ENCODE measurements at places on chromosomes 16 and 17.

- DNase-seq: no peak
Observed at GRCh38 chr16:15553313-15554088, 89.5 kb downstream of the MARF1 start.

GRCh38 chr17:79470754-79471153 is 140.1 kb downstream of the RBFOX3 start:
- no peak for DNase-seq

- no peak for DNase-seq
Observed at GRCh38 chr17:35373984-35374765, 754 bp upstream of the SLFN11 start.

GRCh38 chr17:49631496-49631895 is 46.4 kb downstream of the SPOP start:
- no peak for DNase-seq

DNA sequence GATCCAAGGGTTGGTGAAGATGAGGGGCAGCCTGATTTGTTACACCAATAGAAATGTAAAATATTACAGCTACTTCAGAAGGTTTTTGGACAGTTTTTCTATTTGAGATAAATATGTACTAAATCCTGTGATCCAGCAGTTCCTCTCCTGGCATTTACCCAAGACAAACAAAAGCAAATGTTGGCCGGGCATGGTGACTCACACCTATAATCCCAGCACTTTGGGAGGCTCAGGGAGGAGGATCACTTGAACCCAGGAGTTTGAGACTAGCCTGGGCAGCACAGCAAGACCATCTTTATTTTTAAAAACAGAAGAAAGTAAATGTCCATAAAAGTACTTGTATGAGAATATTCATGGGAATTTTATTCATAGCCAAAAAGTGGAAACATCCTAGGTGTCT is 64.8 kb upstream of the MRC2 start:
- no peak for DNase-seq

- no peak for DNase-seq
Observed at GRCh38 chr16:27303256-27304100, 10.3 kb upstream of the IL4R start.

DNA sequence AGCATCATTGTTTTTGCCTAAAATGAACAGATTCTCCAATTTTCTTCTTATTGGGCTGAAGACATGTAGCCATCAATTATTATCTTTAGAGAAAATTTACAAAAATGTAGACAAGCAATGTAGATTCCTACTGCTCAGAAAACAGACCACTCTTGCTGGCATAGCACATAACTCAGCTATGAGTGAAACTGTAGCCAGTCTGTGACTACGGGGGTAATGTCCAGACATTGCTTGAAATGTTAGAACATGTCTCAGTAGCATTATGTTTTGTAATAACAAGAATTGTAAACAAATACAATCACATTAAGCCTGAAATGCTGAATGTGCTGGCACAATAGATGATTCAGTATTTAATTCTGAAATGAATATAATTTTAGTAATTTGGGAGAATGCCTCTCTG is 265.7 kb upstream of the KCNJ16 start:
- no peak for DNase-seq

DNA sequence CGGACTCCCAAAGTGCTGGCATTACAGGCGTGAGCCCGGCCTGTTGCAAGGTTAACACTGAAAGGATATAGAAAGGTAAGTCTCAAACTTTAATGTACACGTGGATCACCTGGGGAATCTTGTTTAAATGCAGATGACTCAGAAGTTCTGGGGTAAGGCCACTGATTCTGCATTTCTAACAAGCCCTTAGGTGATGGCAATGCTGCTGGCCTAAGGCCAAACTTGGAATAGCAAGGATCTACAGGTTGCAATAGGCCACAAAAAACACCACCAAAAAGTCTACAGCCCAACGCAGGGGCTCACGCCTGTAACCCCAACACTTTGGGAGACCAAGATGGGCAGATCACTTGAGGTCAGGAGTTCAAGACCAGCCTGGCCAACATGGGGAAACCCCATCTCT is 4.2 kb downstream of the CMTM4 start:
- DNase-seq: no peak

- no peak for DNase-seq
Observed at GRCh38 chr17:13400491-13400890, 201.2 kb downstream of the HS3ST3A1 start.

DNA sequence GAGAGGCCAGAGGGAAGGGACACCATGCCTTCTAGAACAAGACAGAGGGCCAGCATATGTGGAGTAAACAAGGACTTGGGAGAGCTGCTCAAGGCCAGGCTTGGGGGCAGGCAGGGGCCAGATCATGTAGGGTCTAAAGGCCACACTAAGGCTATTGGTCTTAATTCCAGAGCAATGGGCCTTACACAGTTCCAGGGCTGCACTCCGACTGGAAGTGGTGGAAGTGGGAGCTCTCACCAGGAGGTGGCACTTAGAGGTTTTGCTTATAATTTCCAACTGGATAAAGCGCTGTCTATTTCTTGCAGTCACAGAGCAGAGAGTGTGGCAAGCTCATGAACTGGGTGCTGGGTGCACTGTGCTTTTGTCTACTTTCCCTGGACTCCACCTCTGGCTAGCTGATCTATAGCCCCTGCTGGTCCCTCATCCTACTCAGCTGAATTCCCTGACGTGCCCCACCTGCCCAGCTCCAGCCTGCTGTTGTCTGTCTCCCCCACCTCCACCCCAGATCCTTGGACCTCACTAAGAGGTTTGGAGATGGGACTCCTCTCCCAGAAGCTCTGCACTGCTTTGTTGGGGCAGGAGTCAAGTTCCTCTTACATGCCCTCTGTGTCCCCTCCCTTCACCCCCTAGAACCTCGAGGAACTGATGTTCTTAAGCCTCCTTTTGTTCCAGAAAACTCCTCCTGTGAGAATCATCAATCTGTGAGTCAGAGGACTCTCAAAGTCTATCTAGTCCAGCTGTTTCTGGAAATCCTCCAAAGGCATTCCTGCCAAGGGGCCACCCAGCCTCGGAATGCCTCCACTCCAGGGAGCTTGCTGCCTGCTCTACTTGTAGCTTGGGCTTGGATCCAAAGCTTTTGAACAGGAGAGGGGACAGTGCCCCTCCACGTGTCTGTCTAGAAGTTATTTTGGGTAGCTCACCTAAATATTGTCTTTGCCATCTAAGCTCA is 48.1 kb upstream of the KSR1 start:
- DNase-seq: no peak

DNA sequence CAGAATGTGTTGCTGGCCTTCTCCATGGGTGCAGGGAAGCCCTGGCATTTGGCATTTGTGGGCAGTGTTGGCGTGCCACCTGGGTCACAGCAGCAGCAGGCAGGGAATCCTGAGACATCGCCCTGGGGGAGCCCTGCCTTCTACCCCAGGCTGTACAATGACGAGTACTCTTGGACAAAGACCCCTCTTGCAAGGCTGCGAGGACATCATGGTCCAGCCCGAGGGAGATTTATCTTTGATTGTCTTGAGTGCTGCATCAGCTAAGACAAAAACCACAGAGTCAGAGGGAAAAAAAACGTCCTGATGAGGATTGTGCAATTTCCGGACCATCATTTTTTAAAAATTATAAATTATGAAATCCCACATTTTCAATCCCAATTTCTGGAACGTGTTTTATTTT is 3.7 kb downstream of the CRISPLD2 start:
- DNase-seq: no peak

GRCh38 chr16:46620266-46621005 is 743 bp downstream of the SHCBP1 start:
- no peak for DNase-seq

DNA sequence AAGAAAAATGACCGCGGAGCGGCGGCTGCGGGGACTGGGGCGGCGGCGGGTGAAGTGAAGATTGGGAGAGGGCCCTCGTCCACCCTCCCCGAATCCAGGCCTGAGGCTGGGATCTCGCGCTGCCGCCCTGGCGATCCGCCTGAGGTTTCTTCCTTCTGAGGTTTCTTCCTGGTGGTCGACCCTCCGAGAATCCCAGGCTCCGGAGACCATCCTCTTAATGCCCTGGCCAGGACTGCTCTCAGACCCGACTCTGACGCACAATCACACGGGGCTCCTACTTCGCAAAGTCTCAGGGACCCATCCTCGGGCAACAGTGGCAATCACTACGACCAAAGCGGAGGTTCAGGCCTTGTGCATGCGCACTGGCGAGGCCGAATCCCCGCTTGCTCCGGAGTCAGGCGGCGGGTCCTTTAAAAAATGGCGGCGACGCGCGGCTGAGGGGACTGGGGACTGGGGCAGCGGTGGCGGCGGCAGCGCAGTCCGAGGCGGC is 18.0 kb upstream of the KCNJ18 start:
- DNase-seq: no peak

- no peak for DNase-seq
Observed at GRCh38 chr16:2178321-2179106, 17.9 kb downstream of the CASKIN1 start.

- no peak for DNase-seq
Observed at GRCh38 chr16:69286941-69287713, 24.0 kb upstream of the VPS4A start.

DNA sequence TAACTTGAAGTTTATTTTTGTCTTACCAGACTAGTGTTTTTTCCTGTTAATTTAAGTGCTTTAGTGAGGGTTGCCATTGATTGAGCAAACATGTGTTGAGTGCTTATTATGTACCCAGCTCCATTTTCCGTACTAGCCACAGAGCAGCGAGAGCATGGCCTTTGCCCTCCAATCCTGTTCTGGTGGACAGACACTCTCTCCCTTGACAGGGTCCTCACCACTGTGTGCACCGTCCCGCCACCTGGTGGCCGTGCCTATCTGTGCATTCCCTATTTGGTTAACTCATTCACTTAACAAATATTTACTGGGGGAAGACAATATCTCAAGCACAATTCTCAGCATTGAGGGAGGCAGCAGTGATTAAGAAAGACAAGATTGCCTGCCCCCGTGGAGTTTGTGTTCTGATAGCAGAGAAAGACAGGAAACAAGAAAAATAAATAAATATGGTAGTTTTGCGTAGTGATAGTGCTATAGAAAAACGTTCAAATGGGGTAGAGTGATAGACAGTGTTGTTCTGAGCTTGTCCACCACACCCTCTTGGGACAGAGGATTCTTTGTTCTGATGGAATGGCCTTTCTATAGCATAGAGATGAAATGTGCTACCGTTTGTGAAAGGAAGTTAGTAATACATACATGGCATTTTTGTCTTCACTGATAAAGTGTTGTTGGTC is 13.0 kb downstream of the CDH13 start:
- peak; percentile 15 for DNase-seq

- DNase-seq: no peak
Observed at GRCh38 chr16:25126820-25127232, 15.3 kb downstream of the LCMT1 start.

DNA sequence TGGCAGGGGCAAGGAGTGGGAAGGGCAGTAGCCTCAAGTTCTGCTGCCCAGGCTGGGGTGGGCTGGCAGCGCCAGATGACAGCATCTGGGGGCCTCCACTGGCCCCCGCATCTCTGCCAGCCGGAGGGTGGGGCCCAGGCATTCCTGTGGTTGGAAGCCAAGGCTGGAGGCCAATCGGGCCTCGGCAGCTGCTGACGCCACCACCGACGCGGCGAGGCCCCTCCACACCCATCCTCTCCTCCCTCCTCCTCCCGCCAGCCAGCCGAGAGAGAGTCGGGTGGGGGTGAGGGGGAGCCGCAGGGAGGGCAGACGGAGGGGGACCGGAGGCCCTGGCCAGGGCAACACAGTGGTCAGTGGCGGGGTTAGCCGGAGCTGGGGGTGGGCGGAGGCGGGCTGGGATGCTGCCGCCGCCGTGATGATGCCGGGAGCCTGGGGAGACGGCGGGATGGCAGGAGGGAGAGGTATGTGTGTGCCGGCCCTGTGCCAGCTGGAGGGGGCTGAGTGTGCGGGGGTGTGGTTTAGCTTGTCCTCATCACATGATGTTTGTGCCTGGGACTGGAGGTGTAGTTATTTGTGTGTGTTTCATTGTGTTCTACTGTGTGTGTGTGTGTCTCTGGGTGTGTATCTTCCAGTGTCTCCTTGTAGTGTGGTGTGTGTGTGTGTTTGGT is 36.6 kb downstream of the ARHGAP23 start:
- DNase-seq: no peak

DNA sequence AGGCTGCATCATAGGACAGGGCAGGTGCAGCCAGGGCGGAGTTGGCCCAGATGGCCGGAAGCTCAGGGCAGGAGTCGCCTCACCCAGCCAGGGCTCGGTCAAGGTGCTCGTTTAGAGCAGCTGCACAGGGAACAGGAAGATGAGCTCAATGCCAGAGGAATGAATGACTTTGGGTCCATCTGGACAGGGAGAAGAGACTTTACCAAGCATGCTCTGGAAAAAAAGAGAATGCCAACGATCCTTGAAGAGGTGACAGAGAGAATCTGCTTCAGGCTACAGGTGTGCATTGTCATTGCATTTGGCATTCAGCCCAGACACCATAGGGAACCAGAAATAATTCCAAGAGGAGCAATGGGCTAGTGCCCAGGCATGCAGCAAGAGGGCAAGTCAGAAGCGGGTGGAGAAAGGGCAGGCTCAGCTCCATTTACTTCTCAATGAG is 6.7 kb upstream of the MPP3 start:
- no peak for DNase-seq

GRCh38 chr16:72972878-72973571 is 74.9 kb downstream of the ZFHX3 start:
- DNase-seq: no peak

DNA sequence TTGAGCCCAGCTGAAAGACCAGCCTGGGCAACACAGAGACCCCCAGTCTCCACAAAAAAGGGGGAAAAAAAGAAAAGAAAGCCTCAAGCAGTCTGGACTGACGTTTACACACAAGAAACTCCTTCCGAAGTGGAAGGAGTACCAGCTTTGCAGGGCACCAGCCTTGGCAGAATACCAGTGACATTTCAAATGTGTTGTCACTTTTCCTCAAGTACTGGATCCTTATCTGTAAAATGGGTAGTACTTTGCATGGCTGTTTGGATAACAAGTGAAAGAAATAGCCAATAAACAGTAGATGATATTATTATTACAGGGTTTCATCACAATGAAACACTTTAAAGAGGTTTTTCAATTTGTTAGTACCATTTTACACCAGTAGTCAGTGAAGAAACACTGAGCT is 14.2 kb downstream of the YWHAE start:
- no peak for DNase-seq

GRCh38 chr17:27562777-27563455 is 68.1 kb upstream of the LGALS9 start:
- no peak for DNase-seq

DNA sequence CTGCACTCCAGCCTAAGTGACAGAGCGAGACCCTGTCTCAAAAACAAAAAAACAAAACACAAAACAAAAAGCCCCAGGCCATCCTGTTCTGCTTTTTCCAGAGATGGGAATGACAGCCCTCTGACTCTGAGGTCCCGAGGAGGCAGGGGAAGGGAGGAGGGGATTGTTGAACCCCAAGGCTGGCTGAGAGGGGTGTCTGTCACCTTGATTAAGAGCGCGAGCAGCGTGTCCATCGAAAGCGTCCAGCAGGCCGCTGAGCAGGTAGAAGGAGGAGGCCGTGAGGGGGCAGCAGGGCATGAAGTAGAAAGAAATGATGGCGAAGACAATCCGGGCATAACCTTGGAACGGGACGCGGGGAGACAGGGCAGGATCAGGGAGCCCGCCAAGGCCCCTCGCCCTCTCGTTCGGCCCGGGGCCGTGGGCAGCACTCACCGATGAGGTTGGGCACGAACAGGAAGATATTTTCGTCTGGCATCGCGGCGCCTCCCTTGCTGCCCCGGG is 593 bp downstream of the CDIPT start:
- DNase-seq: no peak

- no peak for DNase-seq
Observed at GRCh38 chr16:81457326-81458133, 12.9 kb downstream of the CMIP start.

- DNase-seq: no peak
Observed at GRCh38 chr17:7950578-7950977, 18.6 kb downstream of the CNTROB start.

GRCh38 chr16:65037556-65037955 is 84.3 kb downstream of the CDH11 start:
- DNase-seq: no peak
